ENCODE measurements at places on chromosomes 7 and 10.

DNA sequence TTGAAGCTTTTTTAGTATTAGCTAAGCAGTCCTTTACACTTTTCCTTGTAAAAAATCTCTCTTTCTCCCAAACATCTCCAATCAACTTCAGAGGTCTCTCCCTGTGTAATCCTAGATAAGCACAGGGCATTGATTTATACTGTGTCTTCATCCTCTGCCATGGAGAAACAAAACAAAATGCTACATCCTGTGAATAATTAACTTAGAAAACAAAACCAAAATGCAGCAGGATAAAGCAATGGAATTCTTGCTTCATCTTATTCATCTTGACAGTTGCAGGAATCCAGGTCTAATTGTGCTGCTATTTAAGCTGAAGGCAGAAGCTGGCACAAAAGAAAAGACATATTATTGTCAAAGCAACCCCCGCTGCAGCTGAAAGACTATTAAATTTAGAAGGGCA lies 641.5 kb upstream of the SORCS1 start:
- no peak for DNase-seq

DNA sequence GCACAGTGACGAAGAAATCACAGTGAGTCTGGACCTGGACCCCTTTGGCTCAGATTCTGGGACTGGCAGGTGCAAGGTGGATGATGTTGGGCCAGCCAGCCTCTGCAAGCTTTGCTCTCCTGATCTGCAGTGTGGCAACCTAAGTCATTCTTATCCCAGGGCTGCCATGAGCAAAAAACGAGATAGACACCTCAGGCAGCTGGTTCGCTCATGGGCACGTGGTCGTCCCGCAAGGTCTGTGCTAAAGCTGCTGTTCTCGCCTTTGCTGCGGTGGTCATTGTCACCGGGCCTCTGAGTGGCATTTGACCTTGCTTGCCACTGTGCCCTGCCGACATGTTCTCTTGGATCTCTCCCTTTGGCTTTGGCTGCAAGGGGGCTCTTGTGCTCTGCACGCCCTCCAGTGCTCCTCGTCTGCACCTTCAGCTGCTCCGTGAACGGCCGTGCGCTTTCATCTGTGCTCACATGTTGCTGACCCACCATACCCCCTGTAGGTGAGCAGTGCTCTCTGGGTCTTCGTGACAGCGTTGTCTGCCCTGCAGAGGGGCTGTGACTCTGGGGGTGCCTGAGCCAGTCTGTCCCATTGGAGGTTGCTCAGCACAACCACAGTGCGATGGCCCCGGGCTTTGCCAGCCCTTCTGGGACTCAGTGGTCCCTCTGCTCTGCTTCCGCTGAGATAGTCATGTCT lies 317.0 kb downstream of the GLRX3 start:
- no peak for DNase-seq

GRCh38 chr7:67019562-67020390 lies 23.1 kb downstream of the TYW1 start:
- DNase-seq = no peak

DNA sequence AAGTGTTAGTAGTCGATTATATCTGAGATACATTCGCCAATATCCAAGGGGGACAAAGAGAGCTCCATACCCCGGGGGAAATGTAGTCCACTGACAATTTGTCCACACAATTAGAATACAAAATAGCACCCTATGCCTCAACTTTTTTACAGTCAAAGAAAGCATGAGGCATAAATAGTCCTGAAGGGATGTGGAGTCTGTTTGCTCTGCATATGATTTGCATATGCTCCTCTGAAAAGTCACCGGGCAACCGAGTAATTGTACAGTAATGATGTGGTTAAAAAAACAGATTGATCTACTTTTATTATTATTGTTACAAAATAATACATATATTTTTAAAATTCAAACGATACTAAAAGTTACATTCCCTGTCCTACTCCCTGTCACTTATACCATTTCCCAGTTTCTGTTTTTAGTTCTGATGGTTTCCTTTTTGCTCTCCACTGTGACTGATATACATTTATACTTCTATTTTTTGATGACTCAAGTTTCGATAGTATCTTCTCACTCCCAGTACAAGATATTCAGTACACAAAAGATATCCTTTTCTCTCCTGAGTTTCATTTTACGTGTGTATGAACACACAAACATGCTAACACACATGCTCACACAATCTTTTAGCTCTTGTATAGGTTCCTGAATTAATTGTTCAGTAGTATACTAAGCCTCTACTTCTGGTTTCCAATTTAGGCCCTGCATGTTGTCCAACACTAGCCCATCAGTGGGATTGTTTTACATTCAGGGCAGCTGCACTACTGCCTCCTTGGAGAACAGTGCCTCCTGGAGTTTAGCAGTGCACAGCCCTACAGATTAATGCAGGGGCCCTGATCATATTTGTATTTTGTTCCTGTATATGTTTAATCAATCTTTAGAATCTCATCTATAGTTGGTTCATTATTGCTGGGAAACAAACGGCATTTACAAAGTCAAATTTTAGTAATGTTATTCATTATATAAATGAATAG lies 130.9 kb downstream of the TES start:
- DNase-seq = no peak

GRCh38 chr10:69362471-69362954 lies 54.2 kb downstream of the TACR2 start:
- DNase-seq = no peak

DNA sequence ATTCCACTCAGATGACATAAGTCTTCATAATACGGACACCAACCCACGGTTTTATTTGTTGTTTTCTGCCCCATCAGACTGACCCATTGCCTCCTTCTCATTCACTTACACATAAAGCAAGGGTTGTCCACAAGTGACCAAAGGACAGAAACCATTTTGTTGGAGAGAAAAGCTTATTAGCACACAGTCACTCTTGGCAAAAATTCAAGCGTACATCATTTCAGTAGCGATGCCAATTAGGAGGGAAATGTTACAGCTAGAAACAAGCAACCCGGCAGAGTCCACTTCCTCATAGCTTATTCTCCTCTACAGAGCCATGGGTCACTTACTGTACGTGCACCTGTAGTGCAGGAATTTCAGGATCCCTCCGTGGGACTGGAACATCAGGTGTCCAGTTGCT lies 23.0 kb downstream of the ABLIM1 start:
- DNase-seq = no peak

- peak; percentile 16 for DNase-seq
These were observed 199.0 kb downstream of the GPR37 start for GRCh38 chr7:124566583-124566982.

DNA sequence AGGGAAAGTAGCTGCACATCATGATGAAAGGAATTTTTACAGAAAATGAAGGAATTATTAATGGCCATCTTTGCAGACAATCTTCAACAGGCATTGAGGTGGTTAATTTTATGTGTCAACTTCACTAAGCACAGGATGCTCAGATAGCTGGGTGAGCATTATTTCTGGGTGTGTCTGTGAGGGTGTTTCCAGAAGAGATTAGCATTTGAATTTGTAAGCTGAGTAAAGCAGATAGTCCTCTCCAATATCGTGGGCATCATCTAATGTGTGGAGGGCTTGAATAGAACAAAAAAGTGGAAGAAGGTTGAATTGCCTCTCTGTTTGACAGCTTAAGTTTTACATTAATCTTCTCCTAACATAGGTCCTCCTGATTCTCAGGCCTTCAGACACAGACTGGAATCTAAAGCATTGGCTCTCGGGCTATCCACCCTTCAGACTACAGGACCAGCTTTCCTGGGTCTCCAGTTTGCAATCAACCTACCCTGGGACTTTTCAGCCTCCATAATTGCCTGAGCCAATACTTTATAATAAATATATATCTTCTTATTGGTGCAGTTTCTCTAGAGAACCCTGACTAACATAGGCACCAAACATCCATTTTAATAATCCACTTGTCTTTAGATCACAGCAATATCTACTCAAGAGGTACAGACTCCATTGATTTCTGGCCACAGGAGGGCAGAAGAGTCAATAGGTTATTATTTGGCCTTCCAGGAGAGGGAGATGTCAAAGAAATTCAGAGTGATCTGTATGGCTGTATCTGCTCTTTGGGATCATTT lies 10.5 kb upstream of the CRPPA start:
- DNase-seq = no peak

- DNase-seq = no peak
These were observed at the start of gene CNNM1 for GRCh38 chr10:99329304-99329553. CNNM1 (plus strand) TSS chr10:99329356; CDS start chr10:99329388, 32 bp downstream.

DNA sequence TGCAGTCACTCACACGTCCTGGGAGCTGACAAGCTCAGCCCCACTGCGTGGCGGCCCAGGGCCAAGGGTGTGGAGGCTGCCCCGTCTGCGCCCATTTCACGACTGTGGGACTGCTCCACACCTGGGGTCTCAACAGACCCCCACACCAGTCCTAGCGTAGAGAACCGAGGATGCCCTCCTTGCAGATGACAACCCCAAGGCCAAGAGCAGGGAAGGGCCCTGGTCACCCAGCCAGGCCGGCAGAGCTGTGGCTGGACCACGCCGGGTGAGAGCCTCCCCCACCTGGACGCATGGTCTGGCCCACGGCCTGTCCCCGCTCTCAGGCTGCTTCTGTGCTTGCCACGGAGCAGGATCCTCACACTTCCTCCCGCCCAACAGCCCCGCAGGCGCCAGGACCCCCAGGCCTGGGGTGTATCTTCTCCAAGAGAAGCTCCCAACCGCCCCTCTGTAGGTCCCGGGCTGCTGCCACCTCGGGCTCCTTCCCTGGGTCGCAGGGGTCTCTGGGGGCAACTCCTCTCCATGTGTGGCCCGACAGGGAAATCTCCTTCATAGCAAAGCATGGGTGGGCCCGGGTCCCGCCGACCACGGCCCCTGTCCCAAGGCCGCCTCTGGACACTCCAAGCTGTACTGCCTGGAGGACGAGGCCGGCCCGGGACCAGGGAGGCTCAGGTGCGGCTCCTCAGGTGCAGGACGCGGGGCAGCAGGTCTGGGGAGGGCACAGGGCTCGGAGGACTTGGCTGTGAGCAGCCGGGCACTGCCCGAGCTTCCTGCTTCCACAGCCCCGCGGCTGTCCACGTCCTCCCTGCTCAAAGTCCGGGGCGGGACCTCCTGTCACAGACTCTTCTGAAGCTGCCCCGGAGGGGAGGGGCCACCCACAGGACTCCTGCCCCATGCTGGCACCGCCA lies 88.8 kb downstream of the FOXL3 start:
- no peak for DNase-seq

DNA sequence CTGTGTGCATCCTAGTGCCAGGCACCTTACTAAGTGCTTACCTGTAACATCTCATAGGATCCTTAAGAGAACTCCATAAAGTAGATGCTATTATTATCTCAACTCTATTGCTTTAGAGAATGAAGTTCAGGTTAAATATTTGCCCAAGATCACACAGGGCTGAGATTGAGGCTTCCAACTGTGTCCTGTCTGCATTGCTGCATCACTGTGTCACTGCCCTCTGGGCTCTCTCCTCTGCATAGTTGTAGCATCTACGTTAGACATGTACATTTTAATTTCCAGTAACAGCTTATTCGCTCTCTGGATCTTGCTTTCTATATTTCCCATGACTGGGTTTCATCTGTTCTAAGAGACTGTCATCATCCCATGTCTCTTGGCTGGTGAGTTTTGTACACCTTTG lies 63.6 kb upstream of the FZD8 start:
- no peak for DNase-seq

GRCh38 chr7:108002726-108003598 lies at the start of gene LAMB1:
LAMB1 (minus strand) TSS chr7:108003161; CDS start chr7:108002885, 276 bp downstream.
- no peak for DNase-seq
